HepG2 (cell line): ENCODE measurements at places on chromosomes 6 and 20. TPM values are rescaled to one million over a fixed set of nuclear protein-coding genes. Genes with fewer than 3 reads are reported as not detected.
A peak's percentile ranks its signal among the peaks of the same experiment; 100 is the strongest.

Gene MYLK2
- total RNA-seq, result 0.27 TPM in 1 of 2 replicates, not detected in the other

Gene GPR63
- 0.02 and 0.03 TPM in 2 replicates for total RNA-seq

Gene PPIL1
- total RNA-seq, result 144 and 202 TPM in 2 replicates

Gene RTN4IP1
- total RNA-seq, result 17.2 and 25.2 TPM in 2 replicates

Gene FKBP5
- total RNA-seq, result 17.4 and 30.9 TPM in 2 replicates

Gene PIM1
- 19.1 and 29.4 TPM in 2 replicates for total RNA-seq

Gene PI16
- total RNA-seq, result not detected in 2 replicates

DNA sequence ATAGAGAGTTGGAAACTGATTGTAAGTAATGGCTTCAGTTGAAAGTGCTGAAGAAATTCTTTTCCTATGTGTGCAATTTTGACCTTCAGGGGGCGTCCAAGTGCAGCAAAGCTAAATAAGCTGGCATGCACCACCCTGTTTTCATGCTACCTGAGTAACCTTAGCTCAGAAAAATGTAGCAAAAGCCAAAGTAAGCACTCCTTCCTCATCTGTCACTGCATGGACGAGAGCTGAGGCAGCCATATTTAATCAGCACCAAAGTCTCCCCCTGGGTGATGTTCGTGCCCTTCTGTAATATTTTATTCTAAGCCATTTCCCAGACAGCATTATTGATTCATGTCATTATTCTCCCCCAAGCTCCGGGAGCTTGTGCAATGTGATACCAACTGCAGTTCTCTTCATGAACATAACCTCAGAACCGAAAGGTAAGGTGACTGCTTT, 123.1 kb downstream of the RPS12 start:
- no peaks in the 10 kb centered on the region for H3K36me3 ChIP-seq
- no peaks in the 10 kb centered on the region for H3K4me1 ChIP-seq
- no peak overlapping the region for H3K4me3 ChIP-seq
- H3K27ac ChIP-seq, result no peak overlapping the region

GRCh38 chr6:141077355-141078333, 1055.1 kb upstream of the GJE1 start:
- no peak overlapping the region for H3K27ac ChIP-seq
- no peaks in the 10 kb centered on the region for H3K36me3 ChIP-seq
- peaks cover 9% of the 10 kb centered on the region; the same call in 1 of the 2 replicates for H3K4me1 ChIP-seq
- DNase-seq, result peak; percentile 80
- peak overlapping the region; percentile 27; the same call in 1 of the 2 replicates for H3K4me3 ChIP-seq
- H3K27me3 ChIP-seq, result no peaks in the 10 kb centered on the region

- no peaks in the 10 kb centered on the region for H3K27me3 ChIP-seq
- no peaks in the 10 kb centered on the region for H3K36me3 ChIP-seq
- no peak overlapping the region for H3K4me3 ChIP-seq
- no peaks in the 10 kb centered on the region for H3K4me1 ChIP-seq
These were observed 133.6 kb downstream of the SH3BGRL2 start for GRCh38 chr6:79764747-79765146.

DNA sequence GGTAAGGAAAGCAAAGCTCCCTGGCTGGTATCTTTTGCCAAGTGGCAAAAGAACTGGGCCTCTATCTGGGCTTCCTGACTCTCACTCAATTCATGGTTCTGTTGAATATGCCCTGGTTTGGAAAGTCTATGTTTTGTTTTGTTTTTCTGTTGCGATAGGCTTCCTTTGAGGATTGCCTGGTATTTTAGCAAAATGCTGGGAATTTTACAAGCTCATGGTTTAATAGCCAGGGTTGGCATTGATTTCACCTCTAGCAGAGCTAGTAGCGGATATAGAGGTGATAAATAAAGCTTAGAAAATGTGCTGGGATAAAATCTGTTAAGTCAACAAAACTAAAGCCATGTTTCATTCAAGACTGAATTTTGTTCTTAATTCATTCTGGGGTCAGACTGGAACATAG, 109.9 kb downstream of the RNF144B start:
- H3K27ac ChIP-seq, result no peak overlapping the region
- no peak overlapping the region for H3K4me3 ChIP-seq
- no peak for DNase-seq
- H3K36me3 ChIP-seq, result no peaks in the 10 kb centered on the region
- peaks cover 4% of the 10 kb centered on the region for H3K4me1 ChIP-seq

DNA sequence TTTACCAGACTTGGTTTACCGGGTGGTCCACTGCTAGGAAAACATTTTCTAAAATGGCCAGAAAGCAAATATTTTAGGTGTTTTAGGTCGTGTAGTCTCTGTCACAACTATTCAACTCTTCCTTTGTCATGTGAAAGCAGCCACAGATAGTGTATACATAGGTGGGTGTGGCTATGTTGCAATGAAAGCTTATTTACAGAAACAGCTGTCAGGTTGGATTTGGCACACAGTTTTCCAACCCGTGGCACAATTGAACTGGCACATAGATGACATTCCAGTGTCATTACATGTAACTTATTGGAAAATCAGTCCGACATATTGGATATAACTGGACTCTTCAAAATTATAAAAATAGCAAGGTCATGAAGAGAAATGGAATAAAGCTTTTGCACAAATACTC, 68.9 kb upstream of the KCNQ5 start:
- no peaks in the 10 kb centered on the region for H3K27me3 ChIP-seq
- no peak overlapping the region for H3K4me3 ChIP-seq
- DNase-seq, result no peak

DNA sequence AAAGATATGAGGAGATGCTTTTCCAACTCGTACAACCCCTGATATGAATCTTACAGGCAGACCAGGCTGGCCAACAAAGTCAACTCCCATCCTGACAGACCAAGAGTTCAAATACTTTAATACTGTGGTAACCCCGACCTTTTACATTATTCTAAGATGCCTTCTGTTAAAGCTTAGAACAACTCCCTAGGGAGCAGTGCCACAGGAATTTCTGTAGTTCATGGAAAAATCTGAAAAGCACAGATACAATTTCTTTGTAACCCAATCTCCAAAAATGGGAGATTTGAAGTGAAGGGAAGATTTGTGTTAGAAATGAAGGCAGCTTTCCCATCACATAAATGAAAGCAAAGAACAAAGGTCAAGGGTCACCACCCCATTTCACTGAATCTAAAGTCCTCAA, 151.3 kb upstream of the BEND6 start:
- no peaks in the 10 kb centered on the region for H3K27me3 ChIP-seq
- H3K4me3 ChIP-seq, result no peak overlapping the region
- H3K36me3 ChIP-seq, result no peaks in the 10 kb centered on the region
- DNase-seq, result no peak
- peaks cover 16% of the 10 kb centered on the region for H3K4me1 ChIP-seq
- no peak overlapping the region for H3K27ac ChIP-seq

- DNase-seq, result no peak
- no peaks in the 10 kb centered on the region for H3K4me1 ChIP-seq
- H3K36me3 ChIP-seq, result peaks cover 93% of the 10 kb centered on the region
- H3K4me3 ChIP-seq, result no peak overlapping the region
These were observed 16.5 kb downstream of the DYNLRB1 start for GRCh38 chr20:34532756-34533155.

- DNase-seq, result no peak
- peaks cover 12% of the 10 kb centered on the region for H3K4me1 ChIP-seq
- no peaks in the 10 kb centered on the region for H3K36me3 ChIP-seq
These were observed 293.0 kb downstream of the PHF3 start for GRCh38 chr6:63928613-63929012.

- H3K4me1 ChIP-seq, result no peaks in the 10 kb centered on the region
- no peak for DNase-seq
- no peak overlapping the region for H3K4me3 ChIP-seq
- H3K36me3 ChIP-seq, result no peaks in the 10 kb centered on the region
- no peaks in the 10 kb centered on the region for H3K27me3 ChIP-seq
These were observed 92.8 kb downstream of the ADAT2 start for GRCh38 chr6:143357561-143358255.

DNA sequence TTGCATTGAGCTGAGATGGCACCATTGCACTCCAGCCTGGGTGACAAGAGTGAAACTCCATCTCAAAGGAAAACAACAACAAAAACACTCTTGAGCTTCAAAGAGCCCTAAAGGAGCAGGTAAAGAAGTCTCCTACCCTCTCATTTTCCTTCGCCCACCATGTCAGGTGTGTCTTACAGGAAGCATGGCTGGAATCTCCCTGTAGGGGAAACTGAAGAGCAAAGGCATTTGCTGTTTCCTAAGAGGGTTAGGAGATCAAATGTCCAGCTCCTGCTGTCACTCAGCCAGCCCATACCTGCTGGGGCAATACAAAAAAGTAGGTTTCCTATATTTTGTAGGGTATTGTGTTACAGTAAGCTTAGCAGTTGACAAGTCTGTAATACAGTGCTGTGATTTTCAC, 43.3 kb downstream of the SPATA2 start:
- no peak overlapping the region for H3K4me3 ChIP-seq
- peaks cover 22% of the 10 kb centered on the region for H3K4me1 ChIP-seq
- no peak for DNase-seq
- H3K36me3 ChIP-seq, result peaks cover 2% of the 10 kb centered on the region
- H3K27ac ChIP-seq, result no peak overlapping the region
- H3K27me3 ChIP-seq, result no peaks in the 10 kb centered on the region

GRCh38 chr6:158703111-158703836, 53.4 kb downstream of the SYTL3 start:
- no peak overlapping the region for H3K4me3 ChIP-seq
- H3K27me3 ChIP-seq, result peaks cover 4% of the 10 kb centered on the region
- no peak for DNase-seq

DNA sequence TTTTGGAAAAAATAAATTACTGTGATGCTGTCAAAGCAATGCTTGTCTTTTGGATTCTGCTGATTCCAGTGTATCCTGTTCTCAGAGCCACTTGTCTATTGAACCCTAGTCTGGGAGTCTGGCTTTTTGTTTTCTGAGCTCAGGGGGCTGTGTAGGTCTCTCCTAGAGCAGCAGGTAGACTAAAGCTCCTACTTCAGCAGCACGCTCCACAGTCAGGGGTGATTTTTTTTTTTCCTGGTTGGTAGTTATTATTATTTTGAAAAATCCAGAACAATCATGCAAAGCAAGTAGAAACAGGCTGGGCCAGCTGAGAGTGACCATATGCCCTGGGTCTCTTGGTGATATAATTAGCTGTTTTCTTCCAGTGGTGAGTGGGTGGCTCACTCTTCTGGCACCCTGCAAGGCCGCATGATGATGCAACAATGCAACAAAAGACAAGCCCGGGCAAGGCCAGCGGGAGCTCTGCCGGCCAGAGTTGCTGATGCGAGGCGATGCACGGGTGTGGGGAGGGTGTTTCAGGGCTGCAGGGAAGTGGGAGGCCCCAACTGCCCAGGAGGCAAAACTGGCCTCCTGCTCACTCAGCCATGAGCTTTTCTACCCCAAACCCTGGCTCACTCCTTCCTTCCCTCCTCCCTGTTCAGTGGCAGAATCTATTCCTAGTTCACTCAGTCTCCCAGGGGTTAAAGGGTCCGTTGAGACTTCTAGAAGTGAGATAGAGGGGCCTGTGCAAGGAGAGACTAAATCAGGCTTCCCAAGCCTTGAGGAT, 11.5 kb upstream of the CDKN1A start:
- H3K27ac ChIP-seq, result peak overlapping the region; percentile 77
- no peaks in the 10 kb centered on the region for H3K36me3 ChIP-seq
- peak; percentile 93 for DNase-seq
- H3K27me3 ChIP-seq, result no peaks in the 10 kb centered on the region
- H3K4me3 ChIP-seq, result no peak overlapping the region

- H3K4me1 ChIP-seq, result peaks cover 11% of the 10 kb centered on the region
- no peak overlapping the region for H3K27ac ChIP-seq
- DNase-seq, result no peak
These were observed 4.7 kb downstream of the CCN5 start for GRCh38 chr20:44719841-44720240.

DNA sequence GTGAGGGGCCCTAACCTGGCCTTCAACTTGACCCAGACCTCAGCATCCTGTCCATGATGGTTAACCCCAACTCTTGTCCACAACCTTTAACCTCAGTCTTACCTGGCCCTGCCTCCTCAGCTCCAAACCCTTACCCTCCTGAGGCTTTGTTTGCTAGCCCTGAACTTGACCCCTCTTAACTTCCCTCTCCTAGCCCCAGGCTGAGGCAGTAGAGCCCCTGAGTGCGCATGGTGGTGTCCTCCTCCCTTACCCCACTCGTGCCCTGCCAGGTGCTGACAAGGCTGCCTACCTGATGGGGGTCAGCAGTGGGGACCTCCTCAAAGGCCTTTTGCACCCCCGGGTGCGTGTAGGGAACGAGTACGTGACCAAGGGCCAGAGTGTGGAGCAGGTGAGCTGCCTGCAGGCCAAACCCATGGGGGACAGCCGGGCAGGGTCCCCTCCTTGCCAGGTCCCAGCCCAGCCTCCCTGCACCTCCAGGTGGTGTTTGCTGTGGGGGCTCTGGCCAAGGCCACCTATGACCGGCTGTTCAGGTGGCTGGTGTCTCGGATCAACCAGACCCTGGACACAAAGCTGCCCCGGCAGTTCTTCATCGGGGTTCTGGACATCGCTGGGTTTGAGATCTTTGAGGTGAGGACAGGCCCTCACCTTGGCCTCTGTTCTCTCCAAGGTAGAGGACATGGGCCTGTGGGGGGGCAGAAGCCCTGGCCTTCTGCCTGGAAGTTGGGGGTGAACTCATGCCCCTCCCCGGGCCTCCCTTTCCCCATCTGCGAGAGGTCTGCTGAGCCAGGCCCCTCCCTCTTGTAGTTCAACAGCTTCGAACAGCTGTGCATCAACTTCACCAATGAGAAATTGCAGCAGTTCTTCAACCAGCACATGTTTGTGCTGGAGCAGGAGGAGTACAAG, 31.9 kb downstream of the MYH7B start:
- H3K27ac ChIP-seq, result no peak overlapping the region
- no peaks in the 10 kb centered on the region for H3K36me3 ChIP-seq
- no peak overlapping the region for H3K4me3 ChIP-seq
- DNase-seq, result no peak
- peaks cover 43% of the 10 kb centered on the region for H3K27me3 ChIP-seq
